ENCODE measurements at places on chromosomes 12 and 14. TPM values are rescaled to one million over a fixed set of nuclear protein-coding genes. Genes with fewer than 3 reads are reported as not detected.

DNA sequence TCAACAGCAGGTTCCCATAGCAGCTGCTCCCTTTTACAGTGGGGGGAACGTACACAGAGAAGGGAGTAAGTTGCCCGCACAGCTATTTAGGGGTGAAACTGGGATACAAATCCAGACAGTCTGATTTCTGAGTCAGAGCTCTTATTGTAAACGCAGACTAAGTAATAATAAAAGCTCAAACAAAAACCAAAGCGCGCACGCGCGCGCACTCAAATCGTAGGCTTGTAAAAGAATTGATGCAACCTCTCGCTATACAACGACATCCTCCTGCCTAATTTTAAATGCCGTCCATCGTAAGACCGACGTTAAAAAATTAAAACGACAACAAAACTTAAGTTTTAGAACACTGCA is 747 bp upstream of the DACT1 start:
- DNase-seq, result peak; percentile 91

- no peak for DNase-seq
These were observed 18.8 kb downstream of the TTC7B start for GRCh38 chr14:90797451-90797850.

- no peak for DNase-seq
These were observed 27.0 kb upstream of the TMEM260 start for GRCh38 chr14:56552615-56553014.

GRCh38 chr12:62658910-62659309 is 192.3 kb downstream of the MON2 start:
- no peak for DNase-seq

DNA sequence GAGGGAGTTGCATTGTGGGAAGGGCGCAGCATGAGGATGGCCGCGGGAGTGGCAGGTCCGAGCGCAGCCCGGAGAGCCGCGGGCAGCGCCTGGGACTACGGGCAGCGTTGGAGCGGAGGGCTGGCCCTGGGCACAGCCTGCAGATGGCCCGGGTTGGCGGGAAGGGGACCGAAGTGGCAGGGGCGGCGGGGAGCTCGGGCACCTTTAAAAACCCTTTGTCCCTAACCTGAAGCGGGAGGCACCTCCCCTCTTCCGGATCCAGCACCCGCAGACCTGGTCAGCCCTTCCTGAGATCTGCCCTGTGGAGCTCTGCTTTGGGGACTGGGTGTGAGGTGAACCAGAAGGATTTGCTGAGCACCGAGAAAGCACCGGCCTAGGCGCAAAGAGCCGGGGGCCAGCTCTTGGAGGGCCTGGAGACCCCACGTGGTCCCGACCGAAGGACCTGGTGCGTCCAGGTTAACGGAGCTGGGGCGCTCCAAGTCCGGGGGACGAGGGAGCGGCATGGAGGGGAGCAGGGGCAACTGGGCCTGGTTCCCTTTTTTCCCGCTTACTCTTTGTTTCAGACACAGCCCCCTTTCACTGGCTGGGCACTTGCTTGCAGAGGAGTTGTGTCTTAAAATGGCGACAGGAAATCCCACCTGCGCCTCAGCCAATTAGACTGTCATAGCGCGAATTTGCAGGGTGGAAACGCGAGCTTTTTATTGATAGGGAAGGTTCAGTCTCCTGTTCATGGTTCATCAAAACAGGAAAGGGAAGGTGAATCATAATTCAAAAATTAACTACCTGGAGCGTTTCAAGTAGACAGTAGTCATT is 792 bp upstream of the SLC38A1 start:
- no peak for DNase-seq

GRCh38 chr14:59464486-59465315 is 479 bp downstream of the GPR135 start:
- peak; percentile 20 for DNase-seq

DNA sequence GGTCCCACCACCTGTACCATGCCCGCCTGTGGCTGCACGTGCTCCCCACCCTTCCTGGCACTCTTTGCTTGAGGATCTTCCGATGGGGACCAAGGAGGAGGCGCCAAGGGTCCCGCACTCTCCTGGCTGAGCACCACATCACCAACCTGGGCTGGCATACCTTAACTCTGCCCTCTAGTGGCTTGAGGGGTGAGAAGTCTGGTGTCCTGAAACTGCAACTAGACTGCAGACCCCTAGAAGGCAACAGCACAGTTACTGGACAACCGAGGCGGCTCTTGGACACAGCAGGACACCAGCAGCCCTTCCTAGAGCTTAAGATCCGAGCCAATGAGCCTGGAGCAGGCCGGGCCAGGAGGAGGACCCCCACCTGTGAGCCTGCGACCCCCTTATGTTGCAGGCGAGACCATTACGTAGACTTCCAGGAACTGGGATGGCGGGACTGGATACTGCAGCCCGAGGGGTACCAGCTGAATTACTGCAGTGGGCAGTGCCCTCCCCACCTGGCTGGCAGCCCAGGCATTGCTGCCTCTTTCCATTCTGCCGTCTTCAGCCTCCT is 1.1 kb downstream of the INHBE start:
- DNase-seq, result no peak

DNA sequence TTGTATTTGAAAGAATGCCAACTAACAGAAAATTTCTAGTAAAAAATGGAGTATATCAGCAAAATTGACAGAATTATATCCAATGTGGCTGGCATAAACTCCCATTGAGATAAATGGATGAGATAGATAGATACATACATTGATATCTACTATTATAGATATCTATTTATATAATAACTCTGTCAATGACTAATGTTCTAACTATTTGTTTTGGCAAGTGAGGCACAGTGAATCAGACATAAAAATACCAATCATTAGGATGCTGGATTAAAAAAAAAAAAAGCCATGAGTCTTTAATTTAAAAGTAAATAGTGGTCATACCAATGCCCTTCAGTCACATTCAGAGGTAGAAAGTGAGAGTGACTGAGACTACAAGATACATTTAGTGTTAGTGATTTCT is 33.7 kb upstream of the GLIPR1 start:
- no peak for DNase-seq

GRCh38 chr14:61125041-61125866 is 144.2 kb downstream of the SLC38A6 start:
- DNase-seq, result peak; percentile 29

IL31 gene
- total RNA-seq, result not detected

ABCD2 gene
- total RNA-seq, result 2.2 TPM

FOXG1 gene
- total RNA-seq, result not detected

RERGL gene
- total RNA-seq, result 0.79 TPM

EEA1 gene
- total RNA-seq, result 27.0 TPM
